ENCODE measurements at places on chromosomes 4 and X. TPM values are rescaled to one million over a fixed set of nuclear protein-coding genes. Genes with fewer than 3 reads are reported as not detected.

The HPSE gene
- 0.16 TPM for polyA plus RNA-seq

The AMBN gene
- polyA plus RNA-seq: 1.2 TPM

The CFI gene
- not detected for polyA plus RNA-seq

The MAGED2 gene
- 982 TPM for polyA plus RNA-seq

The TRIM2 gene
- 218 TPM for polyA plus RNA-seq

The HEPH gene
- 8.7 TPM for polyA plus RNA-seq

The RTL5 gene
- 16.8 TPM for polyA plus RNA-seq
